GM12864 (cell line): ENCODE measurements at places on chromosomes 1 and 21.

GRCh38 chr1:118396829-118397495 is 211.9 kb upstream of the SPAG17 start:
- DNase-seq, result no peak

GRCh38 chr1:243710467-243710866 is 139.6 kb downstream of the AKT3 start:
- DNase-seq, result no peak

- peak; percentile 61 for DNase-seq
Measured at GRCh38 chr1:11012260-11013159, at the start of gene TARDBP. Gene TARDBP (plus strand): TSS chr1:11012654. CDS start chr1:11013728, 1,074 bp downstream.

DNA sequence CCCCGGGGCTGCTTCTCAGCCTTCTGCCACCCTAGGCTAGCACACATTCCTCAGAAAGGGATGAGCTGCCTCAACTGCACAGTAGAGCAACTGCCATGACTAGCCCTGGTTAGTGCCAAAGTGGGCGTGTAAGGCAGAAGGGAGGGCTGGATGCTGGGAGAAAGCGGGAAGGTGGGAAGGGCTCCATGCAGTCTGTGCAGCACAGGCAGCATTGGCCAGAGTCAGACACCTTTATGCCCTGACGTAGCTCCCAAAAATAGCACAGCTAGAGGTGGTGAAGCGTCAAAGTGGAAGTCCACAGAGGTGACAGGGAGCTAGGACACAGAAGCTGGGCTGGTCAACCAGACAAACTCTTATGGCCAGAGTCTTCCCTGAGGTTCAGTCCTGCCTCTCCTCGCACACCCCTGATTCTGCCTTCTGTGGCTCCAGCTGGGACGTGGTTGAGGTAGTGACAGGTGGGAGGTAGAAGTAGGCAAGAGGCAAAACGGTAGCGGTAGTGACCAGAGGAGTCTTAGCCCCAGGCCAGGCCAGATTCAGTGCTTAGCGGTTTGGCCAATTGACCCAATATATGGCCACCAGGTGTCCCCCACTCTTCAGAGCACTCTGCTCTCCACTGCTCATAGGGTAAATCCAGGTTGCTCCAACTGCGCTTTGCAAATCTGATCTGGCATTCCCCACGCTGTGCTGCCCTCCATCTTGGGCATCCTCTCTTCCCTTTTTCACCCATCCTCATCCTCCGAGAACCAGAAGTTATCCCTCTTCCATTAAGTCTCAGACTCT is 45.6 kb downstream of the DDX20 start:
- DNase-seq, result no peak

DNA sequence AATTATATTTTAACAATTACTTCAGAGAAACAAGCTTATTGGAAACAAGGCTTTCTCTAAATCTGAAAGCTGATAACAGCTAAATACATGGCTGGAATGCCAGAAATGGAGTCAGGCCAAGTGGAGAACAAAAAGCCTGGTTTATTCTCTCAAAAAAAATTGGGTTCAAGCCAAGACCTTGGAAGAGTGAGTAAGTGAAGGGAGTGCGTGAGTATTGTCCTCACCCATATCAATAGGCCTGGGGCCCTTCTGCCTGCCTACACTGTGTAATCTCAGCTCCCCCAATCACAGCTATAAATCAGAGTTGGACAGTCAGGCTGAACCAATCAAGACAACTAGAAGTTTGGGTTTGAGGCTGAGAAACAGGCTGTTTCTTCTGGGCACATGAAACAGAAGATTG is 7.4 kb downstream of the KYAT3 start:
- DNase-seq, result no peak

- DNase-seq, result no peak
Measured at GRCh38 chr1:29519788-29520110, 283.4 kb downstream of the PTPRU start.

DNA sequence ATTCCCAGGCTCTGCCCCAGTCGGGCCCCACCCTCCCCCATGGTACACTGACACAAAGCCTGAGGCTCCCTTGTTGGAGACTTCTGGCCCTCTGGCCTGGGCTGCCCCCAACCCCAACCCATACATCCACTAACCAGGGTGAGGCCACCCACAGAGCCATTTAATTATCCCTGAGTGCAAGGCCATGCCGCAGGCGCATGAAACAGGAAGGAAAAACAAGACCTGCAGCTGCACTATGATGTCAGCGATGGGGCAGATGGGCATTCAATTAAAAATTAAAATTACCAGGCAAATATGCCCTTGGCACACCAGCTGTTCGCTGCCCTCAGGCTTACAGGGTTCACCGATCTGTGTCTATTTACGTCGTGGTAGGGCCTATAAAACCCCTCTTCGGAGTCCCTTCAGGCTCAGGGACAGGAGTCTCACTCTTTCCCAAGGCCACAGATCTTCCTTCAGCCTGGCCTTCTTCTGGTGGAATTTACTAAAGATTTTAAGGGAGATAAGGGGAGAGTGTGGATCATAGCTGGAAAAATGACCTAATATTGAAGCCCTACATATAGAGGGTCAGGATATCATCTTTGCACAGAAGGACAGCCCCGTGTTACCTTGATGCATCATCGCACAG is 29.6 kb upstream of the RGS16 start:
- DNase-seq, result no peak

GRCh38 chr1:232551386-232551785 is 78.5 kb downstream of the SIPA1L2 start:
- no peak for DNase-seq
